ENCODE measurements at places on chromosomes 2 and 18.
A peak's percentile ranks its signal among the peaks of the same experiment; 100 is the strongest.

DNA sequence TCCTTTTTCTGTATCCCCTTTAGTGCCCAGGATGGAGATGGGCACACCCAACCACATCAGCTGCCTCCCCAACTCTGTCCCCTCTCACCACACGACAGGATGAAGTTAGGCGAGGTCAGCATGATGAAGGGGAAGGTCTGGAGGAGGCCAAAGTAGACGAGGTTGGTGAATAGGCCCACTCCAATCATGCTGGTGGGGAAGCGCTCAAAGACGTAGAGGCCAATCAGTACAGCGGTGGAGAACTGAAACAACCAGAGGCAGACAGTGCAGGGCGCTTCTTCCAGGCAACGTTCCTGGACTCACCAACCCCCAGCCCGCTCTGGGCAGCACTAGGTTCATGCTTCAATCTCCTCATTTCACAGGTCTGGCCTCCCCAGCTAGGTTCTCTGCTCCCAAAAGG, 2.9 kb downstream of the TEX261 start:
- DNase-seq: no peak

- peak; percentile 41 for DNase-seq
These were observed 583 bp downstream of the HIBCH start for GRCh38 chr2:190318931-190319554.

DNA sequence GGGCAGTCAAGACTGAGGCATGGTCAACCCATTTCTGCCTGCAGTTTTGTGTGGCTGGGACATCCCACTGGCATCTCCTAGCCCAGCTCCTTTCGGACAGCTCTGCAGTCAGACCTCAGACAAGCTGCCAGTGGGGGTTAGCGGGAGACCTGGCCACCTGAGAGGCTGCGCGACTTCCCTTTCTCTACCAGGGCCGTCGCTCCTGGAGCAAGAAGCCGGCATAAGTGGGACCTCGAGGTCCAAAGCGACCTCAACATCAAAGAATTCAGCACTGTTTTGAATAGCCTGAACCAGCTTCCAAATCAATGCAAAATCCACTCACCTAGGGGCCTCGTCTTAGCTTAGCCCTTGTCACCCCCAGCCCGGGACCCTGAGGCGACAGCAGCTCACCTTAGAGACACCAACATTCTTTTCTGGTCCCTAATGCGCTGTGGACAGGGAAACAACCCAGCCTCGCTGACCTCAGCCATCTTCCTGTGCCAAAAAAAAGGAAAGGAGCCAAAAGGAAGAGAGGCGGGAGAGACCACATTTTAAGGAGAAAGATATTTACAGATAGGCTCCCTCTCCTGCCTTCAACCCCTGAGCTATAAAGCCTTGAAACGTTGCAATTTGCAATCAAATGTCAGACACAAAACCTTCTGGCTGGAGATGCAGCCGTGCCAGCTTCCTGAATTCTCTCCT, 81.2 kb downstream of the GFPT1 start:
- peak; percentile 15 for DNase-seq

GRCh38 chr2:69483696-69484095, 46.5 kb upstream of the NFU1 start:
- no peak for DNase-seq

DNA sequence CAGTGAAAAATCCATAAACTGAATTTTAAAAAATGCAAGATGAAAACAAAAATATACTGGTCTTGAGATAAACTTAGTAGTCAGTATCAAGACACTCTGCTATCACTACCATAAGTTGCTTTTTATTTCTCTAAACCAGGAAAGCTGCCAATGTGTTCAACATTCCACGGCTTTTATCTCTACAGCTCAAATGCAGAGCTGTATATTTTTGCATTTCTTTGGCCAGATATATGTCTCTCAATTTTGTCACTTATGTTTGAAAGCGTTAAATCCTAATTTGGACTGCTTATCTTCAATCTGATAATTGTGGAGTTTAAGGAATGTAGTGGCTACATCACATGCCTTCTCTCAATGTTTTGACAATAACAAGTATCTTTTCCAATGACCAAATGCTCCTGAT, 609.5 kb downstream of the EPHA4 start:
- DNase-seq: no peak

DNA sequence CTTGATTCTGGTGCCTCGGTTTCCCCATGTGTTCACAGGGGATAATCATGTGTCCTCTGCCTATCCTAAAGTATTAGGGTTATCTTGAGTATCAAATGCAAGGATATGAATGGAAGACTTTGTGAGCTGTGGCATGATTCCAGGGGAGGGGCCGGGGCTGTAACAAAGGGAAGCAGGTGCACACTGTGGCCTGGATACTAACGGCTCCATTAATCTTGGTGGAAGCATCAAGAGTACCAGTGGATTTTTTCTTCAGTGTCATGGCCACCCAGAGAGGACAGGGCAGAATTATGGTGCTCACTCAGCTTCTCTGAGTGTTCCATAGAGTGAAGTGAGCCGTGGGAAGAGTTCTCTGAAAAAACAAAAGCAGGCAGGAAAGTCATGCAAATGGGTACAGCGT, 320.1 kb downstream of the ALK start:
- DNase-seq: no peak

DNA sequence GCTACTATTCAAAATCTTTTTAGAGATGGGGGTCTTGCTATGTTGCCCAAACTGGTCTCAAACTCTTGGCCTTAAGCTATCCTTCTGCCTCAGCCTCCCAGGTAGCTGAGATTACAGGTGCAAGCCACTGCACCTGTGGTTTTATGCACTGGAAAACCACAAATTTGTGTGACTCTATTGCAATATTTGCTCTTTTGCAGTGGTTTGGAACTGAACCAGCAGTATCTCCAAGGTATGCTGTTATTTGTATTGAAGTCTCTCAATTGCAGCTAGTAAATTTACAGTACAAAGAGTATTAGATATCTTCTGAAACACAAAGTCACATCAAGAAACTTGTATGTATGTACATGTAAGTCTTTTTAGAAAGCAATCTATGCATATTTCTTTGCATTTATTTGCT, 46.2 kb downstream of the PPP4R1 start:
- no peak for DNase-seq

DNA sequence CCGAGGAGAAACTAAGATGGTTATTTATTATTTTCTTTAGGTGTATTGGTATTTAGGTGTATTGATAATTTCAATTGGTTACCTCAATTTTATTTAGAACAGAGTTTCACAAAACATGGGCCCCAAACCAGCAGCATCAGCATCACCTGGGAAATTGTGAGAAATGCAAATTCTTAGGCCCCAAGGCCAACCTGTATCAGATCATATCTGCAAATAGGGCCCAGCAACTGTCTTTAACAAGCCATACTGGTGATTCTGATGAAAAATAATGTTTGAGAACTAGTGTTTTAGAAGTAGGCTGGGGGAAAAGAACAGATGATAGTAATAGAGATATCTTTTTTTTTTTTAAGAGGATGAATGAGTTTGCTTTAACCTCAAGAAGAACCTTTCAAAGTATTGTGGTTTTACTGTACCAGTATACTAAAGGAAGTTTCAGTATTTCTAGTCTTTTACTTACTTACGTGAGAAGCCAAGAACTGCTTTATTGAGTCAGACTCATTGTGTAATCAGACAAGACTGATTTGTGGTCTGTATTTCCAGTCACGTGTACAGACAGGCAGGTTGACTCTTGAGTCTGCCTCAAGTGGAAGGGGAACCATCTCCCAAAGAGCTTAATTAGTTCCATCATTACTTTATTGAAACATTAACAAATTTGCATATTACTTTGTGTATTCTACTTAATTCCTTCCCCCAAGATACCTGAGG, 60.4 kb upstream of the GAREM1 start:
- DNase-seq: peak; percentile 81

DNA sequence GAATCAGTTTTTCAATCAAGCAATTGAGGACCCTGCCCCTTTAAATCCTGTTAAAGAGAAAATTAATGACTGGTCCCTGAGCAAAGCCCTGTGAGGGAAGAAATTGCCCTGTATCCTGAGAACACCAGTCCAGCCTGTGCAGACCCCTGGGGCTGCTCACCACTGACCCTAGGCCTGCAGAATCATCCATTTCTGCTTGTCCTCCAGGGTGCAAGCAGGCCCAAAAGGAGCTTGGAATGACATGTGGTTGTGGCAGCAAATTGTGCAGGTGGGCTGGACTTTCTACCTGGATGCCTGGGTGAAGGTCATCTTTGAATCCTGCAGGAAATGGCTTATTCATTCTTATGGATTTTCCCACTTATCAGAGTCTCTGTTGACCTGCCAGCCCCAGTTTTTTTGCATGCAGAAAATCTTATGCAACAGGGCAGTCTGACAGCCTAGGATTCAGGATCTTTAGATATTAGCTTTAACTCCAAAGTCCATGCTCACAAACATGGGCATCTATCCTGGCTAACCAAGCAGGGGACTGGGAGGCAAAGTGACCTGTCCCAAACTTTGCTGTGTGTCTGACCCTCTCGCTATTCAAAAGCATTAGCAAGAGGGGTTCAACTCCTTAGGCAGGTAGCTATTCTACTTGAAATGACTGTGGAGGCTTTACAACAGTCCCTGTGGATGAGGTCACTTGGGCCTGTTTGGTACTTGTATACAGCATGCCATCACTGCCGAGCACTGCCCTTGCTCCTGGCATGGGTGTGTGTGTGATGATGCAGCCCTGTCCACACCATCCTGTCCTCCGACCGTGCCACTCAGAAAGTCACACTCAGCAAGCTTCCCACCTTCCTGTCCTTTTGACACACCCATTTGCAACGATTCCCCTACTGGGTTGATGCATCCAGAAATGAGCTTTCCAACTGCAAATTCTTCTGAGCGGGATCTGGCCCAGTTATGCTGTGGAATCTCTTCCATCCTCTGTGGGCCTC, 85.3 kb downstream of the CAPN13 start:
- DNase-seq: no peak

GRCh38 chr2:23460228-23460627, 75.2 kb downstream of the KLHL29 start:
- DNase-seq: peak; percentile 32

- DNase-seq: no peak
These were observed 36.5 kb downstream of the GPD2 start for GRCh38 chr2:156472686-156473085.

DNA sequence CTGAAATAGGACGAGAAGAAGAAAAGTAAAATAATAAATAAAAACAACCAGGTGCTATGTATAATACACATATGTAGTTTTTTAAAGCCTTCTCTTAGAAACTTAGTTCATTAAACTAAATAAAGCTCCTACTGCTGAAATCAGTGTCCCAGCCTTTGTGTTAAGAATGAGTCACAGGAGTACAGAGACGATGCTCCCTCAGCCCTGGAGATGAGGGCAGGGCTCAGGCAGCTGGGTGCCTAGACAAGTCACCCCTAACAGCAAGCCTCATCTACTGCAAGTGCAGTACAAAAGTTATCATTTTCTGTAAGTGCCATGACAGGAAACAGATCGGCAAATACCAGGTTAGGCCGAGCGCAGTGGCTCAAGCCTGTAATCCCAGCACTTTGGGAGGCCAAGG, 18.2 kb downstream of the KIDINS220 start:
- DNase-seq: no peak

- peak; percentile 69 for DNase-seq
These were observed 70.8 kb downstream of the RAPGEF4 start for GRCh38 chr2:172806493-172806892.

GRCh38 chr2:224410946-224411561, 9.1 kb upstream of the FAM124B start:
- DNase-seq: no peak

- DNase-seq: no peak
These were observed 32.2 kb downstream of the KCTD18 start for GRCh38 chr2:200477667-200478131.

GRCh38 chr2:72103161-72103560, 44.5 kb downstream of the CYP26B1 start:
- DNase-seq: no peak

DNA sequence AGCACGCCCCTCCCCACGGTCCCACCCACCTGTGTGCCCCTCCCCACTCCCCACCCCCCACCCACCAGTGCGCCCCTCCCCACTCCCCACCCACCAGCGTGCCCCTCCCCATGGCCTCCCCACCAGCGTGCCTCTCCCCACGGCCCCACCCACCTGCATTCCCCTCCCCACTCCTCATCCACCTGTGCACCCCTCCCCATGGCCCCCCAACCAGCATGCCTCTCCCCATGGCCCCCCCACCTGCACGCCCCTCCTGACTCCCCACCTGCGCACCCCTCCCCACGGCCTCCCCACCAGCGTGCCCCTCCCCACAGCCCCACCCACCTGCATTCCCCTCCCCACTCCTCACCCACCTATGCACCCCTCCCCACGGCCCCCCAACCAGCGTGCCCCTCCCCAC, 190.2 kb downstream of the EIPR1 start:
- DNase-seq: no peak

GRCh38 chr2:210663631-210664089, 107.3 kb downstream of the CPS1 start:
- peak; percentile 32 for DNase-seq
